ENCODE measurements at places on chromosomes 5 and 9.

- no peak for DNase-seq
Observed at GRCh38 chr5:139925650-139926640, 117.2 kb downstream of the NRG2 start.

DNA sequence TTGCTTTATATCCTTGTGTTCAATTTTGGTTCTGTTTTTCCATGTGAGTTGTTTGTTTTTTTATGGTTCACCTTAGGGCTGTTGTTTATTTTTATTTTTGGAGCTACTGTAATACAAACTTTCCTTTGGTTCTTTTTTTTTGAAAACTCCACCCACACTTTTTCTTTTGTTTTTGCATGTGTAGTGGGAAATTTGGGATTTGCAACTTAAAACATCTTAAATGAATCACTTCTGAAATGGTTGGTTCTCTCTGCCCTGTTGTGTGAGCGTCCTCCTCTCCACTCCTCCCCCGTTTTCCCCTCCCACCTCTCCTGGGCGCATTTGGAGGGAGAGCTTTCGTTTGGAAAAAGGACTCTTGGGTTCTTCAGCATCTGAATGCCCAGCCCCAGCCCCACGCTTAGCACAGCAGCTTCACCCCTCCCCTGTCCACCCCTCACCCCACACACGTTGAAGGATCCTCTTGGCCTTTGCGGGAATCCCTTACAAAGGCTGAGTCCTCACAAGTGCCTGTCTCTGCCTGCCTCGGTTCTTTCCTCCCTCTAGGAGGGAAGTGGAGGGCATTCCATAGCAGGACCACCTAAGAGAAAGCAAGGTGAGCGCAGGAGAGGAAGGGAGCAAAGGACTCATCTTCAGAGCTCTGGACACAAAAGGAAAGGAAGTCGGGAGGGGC, 67.2 kb downstream of the DMRT1 start:
- no peak for DNase-seq

DNA sequence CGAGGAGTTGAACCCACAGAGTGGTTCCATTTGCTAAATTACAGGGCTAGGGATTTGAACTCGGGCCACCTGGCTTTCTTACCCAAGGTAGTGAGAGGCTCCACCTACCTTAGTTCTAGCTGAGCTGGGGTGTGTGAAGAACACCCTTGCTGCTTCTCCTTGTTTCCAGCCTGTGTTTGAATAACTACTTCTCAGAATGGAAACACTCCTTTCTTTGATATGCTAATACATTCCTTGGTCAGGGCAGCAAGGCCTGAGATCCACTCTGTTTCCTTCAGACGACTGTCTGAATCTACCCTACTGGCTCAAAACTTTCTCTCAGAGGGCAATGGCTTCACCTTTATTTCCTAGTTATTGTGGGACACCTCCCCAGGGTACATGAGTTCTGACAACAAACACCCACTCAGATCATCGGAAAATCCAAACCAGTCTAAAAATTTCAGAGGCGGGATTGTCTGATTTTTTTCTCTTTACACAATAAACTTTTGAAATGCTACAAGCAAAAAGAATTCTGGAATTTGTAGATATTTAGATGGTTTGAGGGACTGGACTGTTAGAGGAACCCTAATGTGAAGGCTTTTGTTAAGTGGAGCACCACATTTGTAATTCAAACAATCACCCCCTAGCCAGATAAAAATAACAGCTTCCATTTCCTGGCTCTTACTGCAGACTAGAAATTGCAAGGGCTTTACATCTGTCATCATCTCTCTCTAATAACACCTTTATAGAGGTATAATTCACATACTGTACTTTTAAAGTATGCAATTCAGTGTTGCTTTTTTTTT, 4.0 kb upstream of the ATP6V1G1 start:
- DNase-seq: no peak

- DNase-seq: no peak
Observed at GRCh38 chr5:87137283-87137682, 130.4 kb upstream of the RASA1 start.

DNA sequence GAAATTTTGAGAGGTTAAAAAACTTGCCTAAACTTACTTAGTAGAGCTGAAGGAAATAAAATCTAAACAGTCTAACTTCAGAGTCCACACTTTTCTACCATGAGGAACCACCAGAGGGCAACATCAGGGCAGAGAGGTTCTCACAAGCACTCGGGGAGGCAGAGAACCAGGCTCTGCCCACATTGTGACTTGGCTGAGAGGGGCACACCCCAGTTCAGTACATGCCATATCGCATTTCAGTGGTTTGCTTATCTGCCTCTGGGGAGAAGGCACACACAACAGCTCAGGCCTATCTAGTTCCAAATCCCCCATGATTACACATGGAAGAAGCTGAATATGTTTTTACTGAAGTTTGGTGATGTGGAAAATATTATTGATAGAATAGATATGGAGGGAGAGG, 49.2 kb downstream of the EQTN start:
- peak; percentile 36 for DNase-seq

GRCh38 chr5:149325894-149326293, 19.4 kb upstream of the GRPEL2 start:
- DNase-seq: no peak
